ENCODE measurements at places on chromosomes 2 and 18.

GRCh38 chr2:104965900-104966299 is 72.0 kb upstream of the MRPS9 start:
- DNase-seq, result no peak

GRCh38 chr2:194271293-194271961 is 1385.6 kb upstream of the SLC39A10 start:
- DNase-seq, result no peak

DNA sequence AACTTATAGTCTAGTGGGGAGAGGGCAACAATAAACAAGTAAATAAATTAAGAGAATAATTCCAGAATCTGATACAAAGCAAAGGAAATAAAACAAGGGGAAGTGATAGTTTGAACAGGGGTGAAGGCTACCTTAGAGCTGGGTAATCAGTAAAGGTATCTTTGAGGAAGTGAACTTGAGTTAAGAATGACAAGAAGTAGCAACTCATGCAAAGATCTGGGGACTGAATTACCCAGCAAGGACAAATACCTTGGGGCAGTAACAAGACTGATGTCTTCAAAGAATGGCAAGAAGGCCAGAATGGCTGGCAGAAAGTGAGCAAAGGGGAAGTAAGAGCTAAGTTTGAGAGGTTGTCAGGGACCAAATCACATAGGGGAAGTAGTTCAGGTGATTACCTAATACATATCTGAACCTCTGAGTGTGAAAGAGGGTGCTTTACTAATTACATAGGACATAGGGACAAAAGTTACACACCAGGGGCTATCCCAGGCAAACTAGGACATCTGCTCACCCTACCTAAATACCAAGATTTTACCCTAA is 244.6 kb upstream of the HNRNPA3 start:
- DNase-seq, result no peak

GRCh38 chr18:3599195-3599594 is 149.2 kb downstream of the TGIF1 start:
- no peak for DNase-seq

DNA sequence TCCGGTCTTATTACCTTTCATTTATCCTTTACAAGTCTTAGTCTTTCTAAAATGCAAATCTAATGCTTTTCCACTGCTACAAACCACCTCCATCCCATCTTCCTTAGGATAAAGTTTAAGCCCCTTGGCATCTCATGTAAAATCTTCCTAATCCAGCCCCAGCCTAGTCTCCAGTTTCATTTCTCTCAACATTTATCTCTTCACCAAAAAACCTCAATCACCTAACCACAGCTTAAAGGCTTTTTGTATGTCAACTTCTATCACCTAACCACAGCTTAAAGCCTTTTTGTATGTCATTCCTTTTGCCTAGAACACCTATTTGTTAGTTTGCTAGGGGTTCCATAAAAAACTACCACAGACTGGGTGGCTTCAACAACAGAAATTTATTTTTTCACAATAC is 4.2 kb downstream of the TRAK2 start:
- peak; percentile 32 for DNase-seq

GRCh38 chr18:46917803-46918600 is 600 bp downstream of the KATNAL2 start:
- peak; percentile 14 for DNase-seq

DNA sequence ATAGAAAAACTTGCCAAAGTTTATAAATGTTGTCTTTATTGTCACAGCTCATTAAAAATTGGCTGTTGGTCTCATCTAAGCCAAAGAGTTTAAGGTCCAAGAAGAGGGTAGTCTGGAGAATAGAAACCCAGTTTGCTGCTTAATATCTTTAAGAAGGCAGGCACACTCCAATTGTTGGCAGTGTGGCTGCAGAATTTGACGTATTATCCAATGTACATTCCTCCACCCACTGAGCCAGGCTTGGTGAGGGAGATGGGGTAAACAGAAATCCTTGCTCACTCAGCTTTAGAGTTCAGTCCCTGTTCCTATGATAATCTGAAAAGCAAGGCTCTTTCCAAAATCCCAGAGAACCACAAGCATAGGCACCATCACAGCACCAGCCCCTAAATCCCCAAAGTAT is 10.7 kb upstream of the ADD2 start:
- no peak for DNase-seq

Measured in activated CD4-positive, alpha-beta T cell treated with anti-CD3 and anti-CD28 coated beads, Interleukin-2, amount 10 ng/mL, durations not matched to agents 7 days and 5 days (primary cell).